OCI-M1 (cell line): ENCODE measurements at places on chromosomes 2 and 18.

GRCh38 chr18:56709463-56709862, 58.3 kb downstream of the WDR7 start:
- peak; percentile 88 for DNase-seq

- DNase-seq: no peak
Measured at GRCh38 chr2:28370354-28370753, 22.3 kb upstream of the FOSL2 start.

GRCh38 chr18:1906421-1906820, 664.9 kb downstream of the METTL4 start:
- no peak for DNase-seq

DNA sequence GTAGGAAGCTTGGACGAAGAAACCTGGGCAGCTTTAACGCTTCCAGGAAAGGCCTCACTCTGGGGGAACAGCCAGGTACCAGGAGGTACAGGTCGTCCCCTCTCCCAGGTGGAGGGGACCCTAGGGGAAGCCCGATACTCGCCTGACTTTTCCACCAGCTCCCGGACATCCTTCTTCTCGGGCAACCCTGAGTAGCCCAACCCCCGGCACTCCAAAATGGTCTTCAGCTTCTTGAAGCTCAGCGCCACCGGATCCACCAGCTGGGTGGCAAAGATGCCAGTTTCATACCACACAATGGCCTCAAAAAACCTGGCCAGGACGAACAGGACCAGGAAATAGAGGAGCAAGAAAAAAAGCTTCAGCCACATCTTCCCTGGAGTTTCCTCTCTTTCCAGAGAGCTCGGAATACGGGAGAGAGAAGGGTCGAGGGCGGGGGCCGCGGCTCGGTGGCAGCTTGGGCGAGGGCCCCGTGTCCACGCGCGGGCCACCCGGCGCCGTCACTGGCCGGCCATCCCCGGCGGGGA, 1.1 kb downstream of the RNF103 start:
- DNase-seq: peak; percentile 43

- no peak for DNase-seq
Measured at GRCh38 chr18:79644666-79645057, 34.9 kb upstream of the CTDP1 start.

DNA sequence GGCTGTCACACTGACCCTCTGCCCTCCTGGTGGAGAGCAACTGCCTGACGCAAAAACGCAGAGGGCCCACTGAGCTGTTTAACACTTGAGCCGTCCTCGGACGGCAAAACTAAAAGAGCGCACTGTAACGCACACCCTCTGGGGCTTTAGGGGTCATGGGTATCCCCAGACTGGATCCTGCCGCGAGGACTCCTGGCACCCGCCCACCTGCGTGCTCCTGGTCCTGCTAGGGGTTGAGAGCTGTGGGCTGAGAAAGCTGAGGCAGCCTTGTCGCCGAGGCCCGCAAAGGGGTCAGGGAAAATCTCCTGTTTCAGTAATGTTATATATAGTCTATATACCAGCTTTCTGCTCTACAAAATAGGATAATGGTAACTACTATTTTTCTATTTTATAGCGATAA, 39.1 kb downstream of the MDH1 start:
- DNase-seq: no peak

DNA sequence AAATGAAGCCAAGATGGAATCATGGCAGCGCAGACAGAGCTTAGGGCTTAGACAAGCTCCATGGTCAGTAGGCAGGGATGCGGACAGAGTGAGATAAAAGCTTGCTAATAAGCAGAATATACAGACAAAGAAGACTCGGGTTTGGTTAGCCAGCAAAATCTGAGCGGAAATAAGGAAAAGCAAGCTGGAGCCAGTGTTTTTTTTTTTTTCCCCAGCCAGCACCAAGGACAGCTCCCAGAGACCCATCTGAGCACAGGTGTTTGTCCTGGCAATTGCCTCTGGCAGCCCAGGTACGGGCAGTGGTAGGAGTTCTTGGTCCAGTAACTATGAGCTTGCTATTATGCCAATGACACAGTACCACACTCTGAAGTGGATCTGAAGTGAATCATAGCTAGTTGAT, 187.6 kb downstream of the ADCYAP1 start:
- DNase-seq: no peak

DNA sequence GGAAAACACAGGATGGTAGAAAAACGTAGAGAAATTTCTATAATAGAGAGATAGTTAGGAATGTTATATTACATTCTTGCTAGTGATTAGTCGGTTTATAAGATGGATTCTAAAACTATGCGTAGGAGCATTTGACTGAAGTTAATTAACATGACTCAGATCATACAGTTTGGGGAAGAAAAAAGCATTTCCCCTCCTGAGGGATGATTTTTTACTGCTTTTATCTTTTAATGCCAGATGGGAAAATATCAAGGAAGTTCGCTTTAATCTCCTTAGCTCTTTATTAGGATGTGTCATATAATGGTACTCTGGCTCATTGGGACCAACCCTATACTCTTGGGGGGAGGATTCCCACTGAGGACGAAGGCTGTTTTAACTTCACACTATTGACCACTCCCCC, 502.1 kb downstream of the TGIF1 start:
- DNase-seq: no peak

DNA sequence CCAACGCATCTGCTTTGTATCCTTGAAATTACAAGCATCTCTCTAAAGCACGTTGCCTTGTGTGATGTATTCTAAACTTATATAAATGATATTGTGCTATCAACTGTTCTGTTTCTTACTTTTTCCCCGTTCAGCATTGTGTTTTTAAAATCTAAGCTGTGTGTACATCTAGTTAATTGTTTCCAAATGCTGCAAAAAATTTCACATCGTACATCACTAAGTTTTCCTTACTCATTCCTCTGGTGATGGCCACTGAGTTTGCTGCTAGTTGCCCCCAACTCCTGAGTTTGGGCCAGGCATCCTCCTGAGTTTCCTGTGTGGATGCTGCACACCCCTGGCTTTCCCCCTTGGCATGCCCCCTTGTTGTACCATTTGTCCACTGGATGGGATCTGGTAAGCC, 139.7 kb downstream of the MYCN start:
- no peak for DNase-seq

DNA sequence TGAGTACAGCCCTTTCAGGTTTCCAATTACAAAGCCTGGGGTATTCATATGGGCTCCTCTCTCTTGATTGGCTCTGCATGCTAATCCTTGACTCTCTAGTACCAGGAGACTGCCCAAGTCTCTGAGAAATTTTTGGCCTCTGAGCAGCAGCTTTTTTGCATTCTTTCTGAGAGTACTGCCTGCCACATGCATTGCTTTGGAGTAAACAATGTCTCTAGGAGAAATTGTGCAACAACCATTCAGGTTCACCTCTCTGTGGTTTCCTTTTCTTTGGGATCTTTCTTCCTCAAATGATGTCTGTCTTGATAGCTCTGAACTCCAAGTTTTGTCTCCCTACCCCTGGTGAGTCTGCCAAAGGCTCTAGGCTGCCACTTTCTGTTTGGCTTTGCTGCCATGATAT, 115.8 kb upstream of the SETBP1 start:
- no peak for DNase-seq

DNA sequence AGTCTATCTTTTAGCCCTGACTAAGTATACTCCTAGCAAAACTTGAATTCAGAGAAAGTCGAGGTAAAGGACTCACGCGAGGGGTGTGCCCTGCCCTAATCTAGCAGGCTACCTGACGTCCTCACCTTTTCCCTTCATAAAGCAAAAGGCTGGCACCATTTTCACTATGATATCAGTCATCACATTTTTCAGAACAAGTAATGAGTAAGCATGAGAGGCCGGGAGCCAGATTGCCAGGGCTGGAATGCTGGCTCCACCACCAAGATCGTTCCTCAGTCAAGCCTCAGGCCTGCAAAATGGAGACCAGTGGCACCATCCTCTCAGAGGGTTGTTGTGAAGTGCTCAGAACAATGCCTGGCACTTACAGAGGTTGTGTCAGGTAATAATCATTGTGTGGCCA, 18.7 kb upstream of the NCKAP5 start:
- no peak for DNase-seq

DNA sequence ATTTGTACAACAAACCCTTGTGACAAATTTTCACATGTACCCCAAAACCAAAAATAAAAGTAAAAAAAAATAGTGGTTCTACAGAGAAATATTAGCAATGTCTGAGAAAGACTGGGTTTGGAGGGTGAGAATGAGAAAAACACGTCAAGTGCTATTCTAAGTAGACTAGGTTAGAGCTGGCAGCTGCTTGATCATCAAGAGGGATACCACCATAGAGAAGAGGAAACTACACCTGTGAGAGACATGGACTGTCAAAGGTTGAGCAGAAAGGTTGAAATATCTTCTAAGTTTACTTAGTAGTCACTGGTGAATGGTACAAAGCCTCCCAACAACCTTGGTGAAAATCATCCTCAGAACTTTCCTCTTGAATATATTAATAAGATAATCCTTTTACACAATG, 126.9 kb upstream of the ITGA4 start:
- DNase-seq: no peak

GRCh38 chr18:57533868-57534510, 52.5 kb downstream of the FECH start:
- DNase-seq: no peak
